ENCODE measurements at places on chromosomes 4 and X. TPM values are rescaled to one million over a fixed set of nuclear protein-coding genes. Genes with fewer than 3 reads are reported as not detected.

YY2 gene
- total RNA-seq: 2.3 TPM

GRK4 gene
- 4.6 TPM for total RNA-seq

FNIP2 gene
- 21.0 TPM for total RNA-seq

AGTR2 gene
- not detected for total RNA-seq

FAM184B gene
- total RNA-seq: under 0.01 TPM

Data from thoracic aorta endothelial cell (primary cell).